ENCODE measurements at places on chromosomes 7 and 10.
A peak's percentile ranks its signal among the peaks of the same experiment; 100 is the strongest.

GRCh38 chr10:126511917-126512479 lies 123.7 kb upstream of the ADAM12 start:
- DNase-seq, result no peak

- DNase-seq, result no peak
These were observed 666 bp upstream of the YAE1 start for GRCh38 chr7:39565538-39565937.

DNA sequence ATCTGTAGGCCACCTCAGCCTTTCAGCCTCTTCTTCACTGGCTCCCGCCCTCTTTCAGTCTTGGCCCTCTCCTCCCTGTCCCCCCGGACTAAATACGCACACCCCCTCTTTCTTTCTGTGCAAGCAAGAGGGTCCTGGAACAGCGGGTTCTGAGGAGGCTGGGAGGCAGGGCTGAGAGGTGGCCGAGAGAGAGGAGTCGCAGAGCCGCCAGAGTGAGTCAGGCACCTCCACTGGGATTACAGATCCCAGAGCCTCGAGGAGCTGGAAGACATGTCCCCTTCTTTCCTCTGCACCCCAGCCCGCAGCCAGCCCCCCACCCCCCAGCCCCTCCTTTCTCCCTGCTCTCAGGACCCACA lies 182 bp downstream of the CCDC136 start:
- no peak for DNase-seq

GRCh38 chr7:2511769-2512168 lies 7.8 kb upstream of the LFNG start:
- no peak for DNase-seq

GRCh38 chr10:72688208-72688651 lies 3.7 kb upstream of the MCU start:
- DNase-seq, result no peak

GRCh38 chr10:119263951-119264617 lies 56.7 kb downstream of the GRK5 start:
- DNase-seq, result no peak

- no peak for DNase-seq
These were observed 745.8 kb downstream of the CNTNAP2 start for GRCh38 chr7:146862415-146862814.

DNA sequence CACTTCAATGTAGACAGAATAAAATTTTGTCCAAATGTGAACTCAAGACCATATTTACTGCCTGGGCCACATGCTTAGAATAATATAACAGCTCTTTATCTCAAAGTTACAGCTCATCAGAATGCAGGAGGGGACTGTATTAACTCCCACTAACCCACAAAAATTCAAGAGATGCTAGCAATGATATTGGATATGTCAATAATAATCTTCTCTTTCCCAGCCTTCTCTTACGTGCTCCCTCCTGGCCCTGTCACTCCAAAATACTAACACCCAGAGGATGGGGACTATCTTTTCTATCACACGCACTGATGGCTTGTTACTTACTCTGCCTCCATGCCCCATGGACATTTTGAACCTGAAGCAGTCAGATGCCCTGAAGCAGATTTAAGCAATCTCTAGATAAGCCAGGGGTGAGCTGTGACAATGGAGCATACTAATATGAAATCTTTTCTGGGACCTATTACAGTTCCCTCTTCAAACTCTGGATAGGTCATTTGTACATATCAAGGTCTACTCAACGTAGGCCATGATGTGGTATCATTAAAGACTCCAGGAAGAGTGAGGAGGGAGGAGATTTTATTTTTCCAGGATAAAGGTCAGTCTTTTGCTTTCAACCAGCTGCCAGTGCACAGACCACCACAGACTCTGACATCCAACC lies 803.0 kb downstream of the GRM8 start:
- DNase-seq, result no peak

- DNase-seq, result peak; percentile 14
These were observed 32.5 kb downstream of the ZNF438 start for GRCh38 chr10:30999070-30999712.

GRCh38 chr7:33905389-33906032 lies at the start of gene BMPER:
BMPER (plus strand) TSS chr7:33905539; CDS start chr7:33905614, 75 bp downstream.
- DNase-seq, result no peak

DNA sequence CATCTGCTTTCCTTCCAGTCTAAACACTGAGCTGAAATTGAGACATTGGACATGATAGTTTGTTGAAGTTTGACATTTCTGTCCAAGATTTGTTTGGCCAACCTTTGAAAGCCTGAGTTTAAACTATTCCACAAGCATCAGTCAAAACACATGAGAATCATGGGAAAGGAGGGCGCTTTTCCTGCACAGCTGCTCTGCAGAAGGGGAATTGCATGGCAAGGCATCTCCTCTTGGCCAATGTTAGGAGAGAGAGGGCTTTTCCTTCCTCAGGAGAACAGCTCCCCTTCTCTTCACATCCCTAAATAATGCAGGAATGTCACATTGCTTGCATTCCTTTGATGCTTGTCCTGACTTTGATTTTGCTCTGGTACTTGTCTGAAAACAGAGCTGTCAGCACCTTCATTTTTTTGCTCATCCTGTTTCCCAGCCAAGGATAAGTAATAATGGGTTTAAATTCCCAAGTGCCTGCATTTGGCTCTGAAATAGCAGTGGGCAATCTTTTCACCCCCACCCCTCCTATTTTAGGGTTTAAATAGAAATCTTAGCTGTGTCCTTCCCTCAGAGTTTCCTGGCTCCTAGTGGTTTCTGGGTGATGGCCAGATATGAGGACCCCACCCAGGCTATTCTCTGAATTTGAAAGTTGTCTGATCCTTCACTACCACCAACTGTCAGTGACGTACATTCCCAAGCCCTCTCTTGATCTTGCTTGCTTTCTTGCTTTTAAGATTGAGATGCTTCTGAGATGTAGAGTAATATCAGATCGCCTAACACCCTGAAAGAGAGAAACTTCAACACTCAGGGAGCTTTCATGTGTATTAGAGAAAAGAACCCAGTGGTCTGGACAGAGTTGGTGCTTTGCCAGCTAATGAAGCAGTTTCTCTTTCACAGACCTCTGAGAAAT lies 75.2 kb upstream of the NPVF start:
- no peak for DNase-seq

DNA sequence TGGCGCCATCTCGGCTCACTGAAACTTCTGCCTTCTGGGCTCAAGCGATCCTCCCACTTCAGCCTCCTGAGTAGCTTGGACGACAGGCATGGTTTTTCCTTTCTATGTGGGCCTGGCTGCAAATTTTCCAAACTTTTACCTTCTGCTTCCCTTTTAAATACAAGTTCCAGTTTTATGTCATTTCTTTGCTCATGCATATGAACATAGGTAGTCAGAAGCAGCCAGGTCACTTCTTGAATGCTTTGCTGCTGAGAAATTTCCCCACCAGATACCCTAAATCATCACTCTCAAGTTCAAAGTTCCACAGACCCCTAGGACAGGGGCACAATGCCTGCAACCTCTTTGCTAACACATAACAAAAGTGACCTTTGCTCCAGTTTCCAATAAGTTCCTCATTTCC lies 21.6 kb upstream of the RPEL1 start:
- DNase-seq, result no peak

GRCh38 chr7:49976238-49976637 lies 116.8 kb downstream of the ZPBP start:
- no peak for DNase-seq

DNA sequence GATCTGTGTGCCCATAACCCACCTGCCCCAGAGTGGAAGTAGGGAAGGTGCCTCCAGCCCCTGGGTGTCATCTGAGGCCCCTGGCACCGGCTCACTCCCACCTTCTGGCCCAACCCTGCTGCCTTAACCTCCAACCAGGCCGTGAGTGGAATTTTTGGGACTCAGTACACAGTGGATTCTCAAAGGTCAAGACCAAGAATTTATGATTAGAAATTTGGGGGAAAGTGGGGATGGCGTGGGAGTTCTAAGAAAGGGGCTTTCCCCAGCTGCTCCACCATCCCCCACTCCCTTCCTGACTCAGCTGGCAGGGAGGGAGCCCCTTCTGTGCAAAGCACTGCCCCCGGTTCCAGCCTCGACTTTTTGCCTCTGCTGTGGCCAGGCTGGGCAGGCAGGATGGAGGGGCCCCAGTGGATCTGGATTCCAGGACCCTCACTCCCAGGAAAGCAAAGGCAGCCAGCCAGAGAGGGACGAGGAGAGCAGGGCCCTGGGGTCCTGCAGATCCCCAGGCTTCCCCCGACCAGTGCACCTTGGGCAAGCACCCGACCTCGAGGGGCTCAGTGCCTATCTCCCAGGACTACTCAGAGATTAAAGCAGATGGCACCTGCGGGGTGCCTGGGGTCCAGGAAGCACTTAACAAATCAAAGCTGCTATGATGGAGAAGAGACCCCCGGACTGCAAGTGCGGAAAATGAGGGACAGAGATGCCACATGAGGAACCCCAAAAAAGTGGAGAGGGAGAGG lies 12.8 kb downstream of the SPOCK2 start:
- no peak for DNase-seq

- no peak for DNase-seq
These were observed 191.5 kb downstream of the OTUD1 start for GRCh38 chr10:23630376-23630775.

- DNase-seq, result no peak
These were observed 16.1 kb downstream of the SNX10 start for GRCh38 chr7:26307791-26308190.

GRCh38 chr10:48682265-48682664 lies 2.4 kb upstream of the WDFY4 start:
- DNase-seq, result no peak

GRCh38 chr7:47763063-47763974 lies 181.4 kb upstream of the TNS3 start:
- DNase-seq, result no peak

- DNase-seq, result no peak
These were observed 22.2 kb downstream of the TMEM120A start for GRCh38 chr7:75971961-75972763.

DNA sequence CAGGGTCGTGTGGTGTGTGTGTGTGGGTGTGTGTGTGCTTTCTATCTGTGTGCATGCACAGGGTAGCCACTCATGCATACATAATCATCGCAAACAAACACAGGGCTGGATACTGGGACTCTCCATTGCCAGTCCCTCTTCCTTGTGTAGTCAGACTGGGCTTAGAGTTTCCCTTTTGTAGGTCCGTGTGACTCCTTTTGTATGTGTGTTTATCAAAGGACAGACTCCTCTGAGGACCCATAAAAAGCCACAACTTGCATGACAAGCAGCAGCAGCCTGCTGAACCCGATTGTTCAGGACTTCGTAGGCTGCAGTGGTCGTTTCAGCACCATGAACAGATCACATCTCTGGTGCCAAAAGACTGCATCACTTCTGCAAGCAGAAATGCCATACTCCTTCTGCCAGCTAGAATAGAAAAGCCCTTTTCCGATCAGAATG lies 895 bp downstream of the VSTM2A start:
- no peak for DNase-seq

DNA sequence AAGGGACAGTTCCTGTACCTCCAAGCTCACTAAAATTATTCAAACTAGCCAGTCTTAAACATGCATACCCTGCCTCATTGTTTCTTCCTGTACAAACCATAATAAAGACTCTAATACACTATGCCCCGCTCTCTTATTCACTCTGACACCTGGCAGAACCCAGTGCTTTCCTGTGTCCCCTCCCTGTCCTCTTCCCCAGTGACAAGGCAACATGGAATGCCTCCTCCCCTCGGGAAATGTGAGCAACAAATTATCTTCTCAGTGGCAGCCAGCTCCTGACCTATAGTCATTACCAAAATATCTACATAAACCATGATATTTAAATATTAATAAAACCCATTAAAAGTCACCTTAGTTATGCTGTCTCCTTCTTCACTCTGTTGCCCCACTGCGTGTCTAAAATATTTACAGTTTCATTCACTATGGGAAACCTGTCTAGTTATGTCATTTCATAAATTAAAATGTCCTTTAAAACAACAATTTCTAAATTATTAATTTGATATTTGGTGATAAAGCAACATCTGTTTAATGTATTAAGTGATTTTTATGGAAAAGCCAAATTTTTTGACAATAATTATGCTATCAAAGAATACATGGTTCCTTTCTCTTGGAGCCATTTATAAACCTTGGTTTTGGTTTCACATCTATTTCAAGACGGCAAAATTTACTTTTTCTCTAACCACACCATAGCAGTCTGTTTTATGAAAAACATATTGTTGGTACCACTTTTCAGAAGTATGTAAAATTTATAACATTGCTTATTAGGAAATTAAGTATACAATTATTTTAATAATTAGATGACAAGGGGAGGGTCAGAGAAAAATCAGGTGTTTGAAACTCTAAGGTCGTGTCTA lies 1355.2 kb downstream of the XPNPEP1 start:
- no peak for DNase-seq

DNA sequence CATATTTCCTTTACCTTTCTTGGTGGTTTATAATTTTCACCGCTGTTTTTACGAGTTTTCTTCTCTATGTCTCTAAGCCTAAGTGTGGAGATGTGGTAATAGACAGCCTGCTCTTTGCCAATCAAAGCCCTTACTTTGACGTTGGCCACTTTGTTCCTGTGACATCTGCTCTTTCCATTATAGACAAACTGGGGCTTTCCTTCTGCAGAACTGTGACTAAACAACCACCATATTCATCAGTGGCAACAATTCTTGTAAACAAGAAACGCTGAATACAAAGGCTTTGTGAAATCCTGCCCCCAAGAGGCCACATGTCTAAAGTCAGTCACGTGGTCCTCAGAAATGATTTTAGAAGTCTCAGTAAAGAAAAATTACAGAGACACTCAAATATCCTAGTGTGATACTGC lies 59.6 kb upstream of the CAPZA2 start:
- DNase-seq, result peak; percentile 20

DNA sequence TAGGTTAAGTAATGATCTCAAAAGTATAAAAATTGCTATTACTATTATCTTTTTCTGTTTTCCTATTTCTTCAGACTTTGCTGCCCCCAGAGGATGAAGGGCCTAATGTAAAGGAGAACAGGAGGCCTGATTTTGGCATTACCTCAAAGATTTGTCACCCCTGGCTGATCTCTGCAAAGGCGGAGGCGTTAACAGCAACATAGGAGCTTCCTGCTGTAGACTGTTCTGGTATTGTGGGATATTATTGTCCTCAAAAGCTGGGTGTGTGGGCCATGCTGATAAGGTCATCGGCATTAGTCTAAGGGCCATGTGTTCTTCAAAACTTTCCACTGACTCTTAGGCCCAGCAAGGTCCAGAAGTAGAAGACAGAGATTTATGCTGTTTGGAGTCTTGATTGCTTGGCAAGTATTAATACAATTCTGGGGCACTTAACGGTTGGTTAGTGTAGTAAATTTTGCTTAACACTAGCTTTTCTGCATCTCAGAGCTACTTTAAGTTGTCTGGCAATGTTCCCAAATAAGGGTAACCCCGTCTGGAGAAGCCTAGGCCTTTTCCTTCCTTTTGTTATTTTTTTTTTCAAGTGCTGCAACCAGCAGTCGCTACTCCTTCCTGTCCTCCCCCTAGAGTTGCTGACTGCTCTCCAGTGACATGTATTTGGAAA lies 14.0 kb upstream of the ENTPD1 start:
- no peak for DNase-seq

GRCh38 chr7:9600974-9601373 lies 1167.6 kb downstream of the NXPH1 start:
- DNase-seq, result no peak

DNA sequence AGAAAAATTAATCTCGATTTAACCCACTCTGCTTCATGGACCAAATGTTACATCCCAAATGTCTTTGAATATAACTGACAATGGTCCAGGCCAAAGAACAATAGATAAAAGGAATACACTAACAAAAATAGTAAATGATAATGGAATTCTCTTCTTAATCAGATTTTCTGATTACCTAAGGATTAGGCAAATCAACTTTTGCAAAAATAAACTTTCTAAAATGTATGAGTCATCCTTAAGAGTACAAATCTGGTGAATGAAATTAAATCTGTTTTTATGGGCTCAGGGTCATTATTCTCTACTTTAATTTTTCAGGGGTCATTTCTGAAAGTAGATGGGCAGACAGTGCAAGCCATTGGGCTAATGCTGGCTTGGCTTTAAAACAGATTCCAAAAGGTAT lies 102.1 kb upstream of the FAM13C start:
- no peak for DNase-seq
